Pulmonary artery endothelial cell (primary cell): ENCODE measurements at places on chromosomes 5 and 9. TPM values are rescaled to one million over a fixed set of nuclear protein-coding genes. Genes with fewer than 3 reads are reported as not detected.

GRCh38 chr5:30908356-30908755 is 285.1 kb upstream of the CDH6 start:
- no peak for DNase-seq

- peak; percentile 78 for DNase-seq
Measured at GRCh38 chr9:130846487-130847305, 11.6 kb downstream of the ABL1 start.

DNA sequence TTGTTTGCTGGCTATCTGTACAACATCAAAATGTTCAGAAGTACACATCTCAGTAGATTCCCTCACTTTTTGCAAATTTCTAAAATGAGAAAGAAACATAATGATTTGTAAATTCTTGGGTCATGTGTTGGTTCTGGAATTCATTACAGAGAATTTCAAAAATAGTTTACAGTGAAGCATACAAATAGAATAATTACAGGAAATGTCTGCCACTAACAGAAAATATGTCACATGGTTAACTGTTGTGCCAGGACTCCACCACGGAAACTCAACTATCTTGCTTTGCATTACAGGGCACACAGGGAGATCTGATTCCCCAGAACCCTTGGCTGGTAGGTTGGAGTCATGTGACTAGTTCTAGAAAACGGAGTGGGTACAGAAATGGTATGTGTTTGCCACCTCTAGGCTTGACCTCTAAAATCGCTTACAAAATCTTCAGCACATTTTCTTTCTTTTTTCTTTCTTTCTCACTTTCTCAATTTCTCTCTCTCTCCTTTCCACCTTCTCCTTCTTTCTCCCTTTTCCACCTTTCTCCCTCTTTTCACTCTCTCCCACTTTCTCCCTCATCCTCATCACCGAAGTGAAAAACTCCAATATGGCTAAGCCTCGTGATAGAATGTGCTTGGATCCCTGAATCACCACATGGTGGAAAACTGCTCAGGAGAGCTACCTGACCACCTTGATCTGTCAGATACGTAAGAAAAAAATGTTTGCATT is 32.4 kb downstream of the RASEF start:
- DNase-seq, result no peak

DNA sequence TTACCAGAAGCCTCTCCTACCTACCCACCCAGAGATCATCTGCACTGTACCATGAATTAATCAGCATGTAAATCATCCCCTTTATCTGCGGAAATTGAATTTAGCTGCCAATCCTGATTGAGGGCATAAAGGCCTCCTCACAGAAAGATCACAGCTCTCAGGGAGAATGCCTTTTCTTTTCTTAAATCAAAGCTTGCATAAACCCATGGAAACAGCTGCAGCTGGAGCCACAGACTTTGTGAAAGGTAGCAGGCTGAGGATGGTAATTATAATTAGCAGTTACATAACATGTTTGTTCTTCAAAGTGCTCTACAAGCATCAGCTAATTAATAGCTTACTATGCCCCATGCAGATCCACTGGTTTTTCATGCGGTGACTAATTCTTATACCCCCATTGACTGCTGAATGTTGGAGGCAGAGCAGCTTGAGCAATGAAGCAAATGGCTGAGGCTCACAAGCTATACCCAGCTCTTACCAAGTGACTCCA is 54.6 kb downstream of the SUSD1 start:
- no peak for DNase-seq

DNA sequence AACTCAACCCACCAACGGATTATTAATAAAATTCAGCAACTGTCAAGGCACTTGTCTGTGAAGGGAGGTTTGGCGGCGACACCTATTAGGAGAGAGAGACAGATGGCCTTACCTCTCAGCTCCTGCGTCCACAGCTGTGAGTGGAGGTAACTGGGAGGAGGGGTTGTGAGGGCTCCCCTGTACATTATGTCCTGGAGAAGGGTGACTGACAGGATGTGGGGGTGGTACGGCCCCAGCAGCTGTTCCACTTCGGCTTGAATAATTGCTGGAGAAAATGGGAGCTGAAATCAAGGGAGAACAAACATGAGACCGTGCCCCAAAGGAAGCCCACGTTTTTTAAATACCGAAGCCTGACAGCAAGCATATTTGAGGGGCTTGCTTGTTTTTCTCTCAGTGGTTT is 353.5 kb upstream of the RFX3 start:
- DNase-seq, result no peak

Gene PCDHB15
- 0.26 and 0.95 TPM in 2 replicates for total RNA-seq

DNA sequence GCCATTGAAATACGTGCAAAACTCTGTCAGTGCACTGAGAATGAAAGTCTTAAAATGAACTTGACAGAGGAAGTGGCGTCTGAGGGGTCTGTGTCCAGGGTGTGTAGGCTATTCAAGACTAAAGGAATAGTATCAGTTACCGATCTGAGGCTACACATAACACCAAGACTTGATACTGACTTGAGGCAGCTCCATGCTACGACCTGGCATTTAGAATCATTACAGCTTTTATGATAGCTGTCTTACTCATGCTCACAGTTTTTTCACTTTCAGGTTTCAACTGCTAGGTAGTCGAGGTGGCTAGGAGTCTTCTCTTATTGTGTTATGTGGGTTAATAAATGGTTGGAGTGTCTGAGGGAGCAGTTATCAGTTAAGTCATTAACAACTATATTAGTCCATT is 92.8 kb upstream of the SLCO6A1 start:
- no peak for DNase-seq
